HEK293T (cell line): ENCODE measurements at places on chromosomes 16 and 17.

DNA sequence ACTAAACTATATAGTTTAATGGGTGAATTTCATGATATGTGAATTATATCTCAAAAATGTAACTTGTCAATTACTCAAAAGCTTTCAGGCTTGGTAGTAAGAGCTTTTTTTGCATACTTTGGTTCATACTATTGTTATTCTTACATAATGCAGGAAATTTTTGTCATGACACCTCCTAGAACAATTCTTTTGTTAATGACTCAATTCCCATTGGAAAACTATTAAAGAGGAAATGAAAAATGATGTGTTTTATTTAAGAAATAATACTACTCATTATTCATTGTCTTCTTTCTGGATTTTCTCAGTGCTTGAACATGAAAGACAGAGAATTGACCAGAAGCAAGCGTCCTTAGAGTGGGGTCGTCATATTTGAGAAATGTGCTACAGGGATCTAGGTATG lies 196.4 kb upstream of the KCNJ16 start:
- DNase-seq, result no peak

GRCh38 chr17:79008666-79009387 lies 737 bp downstream of the CANT1 start:
- DNase-seq, result no peak

- no peak for DNase-seq
Observed at GRCh38 chr17:40331743-40332641, 23.0 kb downstream of the RARA start.

DNA sequence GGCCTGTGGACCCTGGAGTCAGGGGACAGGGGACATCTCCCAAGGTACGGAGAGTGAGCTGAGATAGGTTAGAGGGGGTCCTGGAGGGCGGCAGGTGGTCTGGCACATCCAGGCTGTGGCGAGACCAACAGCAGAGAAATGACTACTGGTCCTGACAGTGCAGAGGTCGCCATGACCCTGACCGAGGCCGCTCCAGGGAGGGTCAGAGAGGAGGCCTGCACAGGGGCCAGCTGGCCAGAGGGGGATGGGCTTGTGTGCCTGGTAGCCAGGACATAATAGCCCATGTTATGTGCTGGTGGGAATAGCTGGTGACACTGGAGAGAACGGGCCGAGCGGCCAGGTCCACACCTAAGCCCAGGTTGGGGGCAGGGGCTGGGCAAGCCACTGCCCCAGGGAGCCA lies 40.6 kb upstream of the ZC3H18 start:
- no peak for DNase-seq

DNA sequence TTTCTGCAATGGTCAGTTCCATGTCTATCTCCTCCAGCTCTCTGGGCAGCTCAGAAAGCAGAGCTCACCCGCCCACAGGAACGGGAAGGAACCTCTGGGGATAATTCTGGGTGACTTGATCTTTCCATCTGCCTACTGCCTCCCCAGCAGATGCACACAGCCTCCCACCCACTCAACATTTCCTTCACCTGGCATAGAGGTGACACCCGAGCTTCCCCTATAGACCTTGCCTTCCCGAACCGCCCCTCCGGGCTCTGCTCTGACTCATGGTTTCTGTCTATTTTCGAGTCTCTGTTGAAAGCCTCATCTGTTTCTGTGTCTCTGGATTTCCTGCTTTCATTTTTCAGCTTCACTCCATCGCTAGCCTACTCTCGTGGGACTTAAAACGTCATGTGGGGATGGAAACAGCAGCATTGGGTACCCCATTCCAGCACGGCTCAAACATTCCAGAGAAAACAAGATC lies 11.4 kb downstream of the GGA3 start:
- DNase-seq, result no peak

DNA sequence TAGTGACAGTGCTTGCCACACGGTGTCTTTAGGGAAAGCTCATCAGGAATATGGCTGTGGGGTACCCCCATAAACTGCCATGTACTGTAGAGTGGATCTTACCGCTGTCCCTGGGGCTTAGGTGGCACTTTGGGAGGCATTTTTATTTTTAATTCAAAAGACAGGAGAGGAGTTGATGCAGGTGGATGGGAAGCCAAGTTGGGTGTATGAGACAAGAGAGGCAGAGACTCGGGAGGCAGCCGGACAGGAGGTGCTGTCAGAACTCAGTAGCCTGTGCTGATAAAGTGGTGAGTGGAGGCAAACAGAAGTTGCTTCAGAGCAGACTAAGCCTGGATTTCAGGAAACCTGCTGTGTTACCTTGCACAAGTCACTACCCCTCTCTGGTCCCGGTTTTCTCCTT lies 185.9 kb downstream of the TMEM132E start:
- DNase-seq, result no peak

DNA sequence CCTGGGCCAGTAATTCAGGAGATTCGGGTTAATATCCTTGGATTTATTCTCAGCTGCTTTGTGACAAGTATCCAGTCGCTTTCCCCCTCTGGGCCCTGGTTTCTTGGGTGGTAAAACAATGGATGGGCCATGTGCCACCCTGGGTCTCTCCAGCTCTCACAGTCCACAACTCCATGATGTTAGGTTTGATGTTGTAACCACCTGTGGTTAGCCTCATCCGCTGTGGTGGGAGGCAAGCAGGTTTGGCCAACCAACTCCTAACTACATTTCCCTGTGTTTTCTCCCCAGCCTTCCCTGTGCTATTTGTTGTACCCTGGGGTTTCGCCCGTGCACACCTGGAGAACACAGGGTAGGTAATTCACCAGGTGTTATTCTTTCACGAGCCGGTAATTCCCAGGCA lies 35.1 kb downstream of the GLP2R start:
- DNase-seq, result no peak

GRCh38 chr16:72942021-72942420 lies 105.9 kb downstream of the ZFHX3 start:
- DNase-seq, result no peak

GRCh38 chr17:17347234-17347955 lies 44.2 kb downstream of the NT5M start:
- DNase-seq, result no peak

DNA sequence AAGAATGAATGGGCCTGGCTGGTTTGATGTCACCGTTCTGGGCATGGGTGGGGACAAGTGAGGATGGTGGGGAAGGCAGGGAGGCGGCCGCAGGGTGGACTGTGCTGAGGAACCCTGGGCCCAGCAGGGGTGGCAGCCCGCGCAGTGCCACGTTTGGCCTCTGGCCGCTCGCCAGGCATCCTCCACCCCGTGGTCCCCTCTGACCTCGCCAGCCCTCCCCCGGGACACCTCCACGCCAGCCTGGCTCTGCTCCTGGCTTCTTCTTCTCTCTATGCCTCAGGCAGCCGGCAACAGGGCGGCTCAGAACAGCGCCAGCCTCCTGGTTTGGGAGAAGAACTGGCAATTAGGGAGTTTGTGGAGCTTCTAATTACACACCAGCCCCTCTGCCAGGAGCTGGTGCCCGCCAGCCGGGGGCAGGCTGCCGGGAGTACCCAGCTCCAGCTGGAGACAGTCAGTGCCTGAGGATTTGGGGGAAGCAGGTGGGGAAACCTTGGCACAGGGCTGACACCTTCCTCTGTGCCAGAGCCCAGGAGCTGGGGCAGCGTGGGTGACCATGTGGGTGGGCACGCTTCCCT lies 6.5 kb upstream of the SERPINF1 start:
- no peak for DNase-seq

DNA sequence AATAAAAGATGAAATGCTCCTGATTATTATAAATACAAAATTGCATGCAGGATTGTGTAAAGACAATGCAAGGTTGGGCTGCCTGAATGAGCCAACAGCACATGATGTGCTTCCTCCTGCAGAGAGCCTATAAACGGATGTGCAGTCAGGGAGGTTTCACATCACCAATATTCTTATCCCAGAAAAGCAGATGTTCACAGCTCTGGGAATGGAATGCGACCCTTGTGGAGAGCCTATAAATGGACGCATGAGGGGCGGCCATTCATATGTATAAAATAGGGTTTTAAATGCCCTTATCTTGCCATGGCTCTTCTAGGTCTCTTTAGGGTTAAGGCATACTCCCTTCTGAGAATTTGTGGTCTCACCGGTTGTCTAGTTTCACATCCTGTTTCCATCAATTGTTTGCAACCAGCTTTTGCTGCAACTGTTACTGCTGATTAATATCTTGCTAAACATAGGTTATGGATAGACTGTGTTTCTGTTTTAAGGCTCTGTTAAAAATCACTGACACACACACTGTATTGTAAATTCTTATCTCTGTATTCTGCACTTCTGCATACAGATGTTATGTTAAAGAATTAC lies 31.9 kb downstream of the SLFN11 start:
- DNase-seq, result no peak

DNA sequence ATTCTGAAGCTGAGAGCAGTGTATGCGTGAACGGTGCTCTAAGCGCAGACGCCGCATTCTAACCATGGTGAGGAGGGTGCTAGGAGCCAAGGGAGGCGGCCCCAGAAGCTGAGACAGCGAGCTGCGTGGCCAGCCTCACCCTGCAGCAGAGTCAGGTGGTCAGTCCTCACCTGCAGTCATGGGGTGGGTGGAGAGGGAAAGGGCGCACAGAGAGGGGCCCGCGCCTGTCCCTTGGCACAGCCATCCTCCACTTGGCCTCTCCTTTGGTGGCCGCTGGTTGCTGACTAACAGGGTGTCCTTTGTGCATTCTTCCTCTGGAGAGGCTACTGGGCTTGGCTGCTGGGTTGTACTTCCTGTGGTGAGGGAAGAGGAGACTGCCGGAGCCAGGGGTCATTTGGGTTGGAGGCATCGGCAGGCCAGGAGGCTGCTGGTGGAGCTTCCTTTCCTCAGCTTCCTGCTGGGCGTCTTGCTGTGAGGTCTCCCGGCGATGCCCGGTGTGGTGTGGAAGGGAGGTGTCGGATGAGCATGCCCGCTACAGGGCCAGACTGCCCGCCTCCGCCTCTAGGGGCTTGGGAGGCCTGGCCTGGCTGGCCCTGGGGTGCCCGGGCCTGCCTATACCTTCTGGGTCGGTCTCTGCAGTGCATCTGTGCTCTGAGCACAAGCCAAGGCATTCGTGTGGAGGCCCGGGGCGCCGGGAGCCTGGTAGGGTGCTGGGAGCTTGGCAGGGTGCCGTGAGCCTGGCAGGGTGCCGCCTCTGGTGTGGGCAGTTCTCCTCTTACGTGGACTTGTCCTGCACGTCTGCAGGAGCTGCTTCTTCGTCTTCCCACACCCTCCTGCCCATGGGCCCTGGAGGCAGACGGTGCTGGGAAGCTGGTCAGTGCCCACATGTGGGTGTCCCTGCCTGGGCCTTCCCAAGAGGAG lies 17.4 kb downstream of the RNF213 start:
- DNase-seq, result no peak

DNA sequence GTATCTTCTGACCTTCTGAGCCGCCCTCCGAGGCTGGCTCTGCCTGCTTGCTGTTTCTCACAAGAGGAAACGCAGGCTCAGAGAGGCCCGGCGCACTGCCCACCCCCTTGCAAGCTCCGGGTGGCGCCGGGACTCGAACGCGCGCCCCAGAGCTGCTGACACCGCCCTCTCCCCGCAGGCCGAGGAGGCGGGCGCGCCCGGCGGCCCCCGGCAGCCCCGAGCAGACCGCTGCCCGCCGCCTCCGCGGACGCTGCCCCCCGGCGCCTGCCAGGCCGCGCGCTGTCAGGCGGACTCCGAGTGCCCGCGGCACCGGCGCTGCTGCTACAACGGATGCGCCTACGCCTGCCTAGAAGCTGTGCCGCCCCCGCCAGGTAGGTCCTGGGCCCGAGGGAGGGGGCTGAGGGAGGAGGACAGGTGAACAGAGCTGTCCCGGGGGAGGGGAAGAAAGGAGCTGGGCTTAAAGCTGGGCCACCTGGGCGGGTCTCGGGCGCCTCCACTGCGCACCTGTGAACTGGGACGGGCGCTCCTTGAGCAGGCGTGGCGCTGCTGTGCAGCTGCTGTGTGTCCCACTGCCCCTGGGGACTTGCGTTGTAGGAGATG lies 18.2 kb downstream of the WFDC1 start:
- no peak for DNase-seq

DNA sequence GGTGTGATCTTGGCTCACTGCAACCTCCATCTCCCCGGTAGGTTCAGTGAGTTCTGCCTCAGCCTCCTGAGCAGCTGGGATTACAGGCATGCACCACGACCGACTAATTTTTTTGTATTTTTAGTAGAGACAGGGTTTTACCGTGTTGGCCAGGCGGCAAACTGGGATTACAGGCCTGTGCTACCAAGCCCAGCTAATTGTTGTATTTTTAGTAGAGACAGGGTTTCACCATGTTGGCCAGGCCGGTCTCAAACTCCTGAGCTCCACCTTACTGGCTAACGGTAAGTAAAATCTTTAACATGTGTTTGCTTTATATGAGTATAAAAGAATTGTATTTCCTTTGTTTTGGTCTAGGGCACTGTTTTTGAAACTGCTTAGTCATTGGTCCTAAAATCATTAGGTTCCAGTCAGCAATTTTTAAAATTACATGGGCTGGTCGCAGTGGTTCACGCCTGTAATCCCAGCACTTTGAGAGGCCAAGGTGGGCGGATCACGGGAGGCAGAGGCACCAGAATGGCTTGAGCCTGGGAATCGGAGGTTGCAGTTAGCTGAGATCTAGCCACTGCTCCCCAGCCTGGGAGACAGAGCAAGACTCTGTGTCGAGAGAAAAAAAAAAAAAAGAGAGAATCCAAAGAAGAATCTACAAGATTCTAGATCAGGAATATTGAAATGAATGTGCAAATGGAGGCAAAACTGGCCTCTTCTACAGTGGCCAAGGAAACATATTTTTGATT lies 3.6 kb downstream of the FLYWCH1 start:
- no peak for DNase-seq

DNA sequence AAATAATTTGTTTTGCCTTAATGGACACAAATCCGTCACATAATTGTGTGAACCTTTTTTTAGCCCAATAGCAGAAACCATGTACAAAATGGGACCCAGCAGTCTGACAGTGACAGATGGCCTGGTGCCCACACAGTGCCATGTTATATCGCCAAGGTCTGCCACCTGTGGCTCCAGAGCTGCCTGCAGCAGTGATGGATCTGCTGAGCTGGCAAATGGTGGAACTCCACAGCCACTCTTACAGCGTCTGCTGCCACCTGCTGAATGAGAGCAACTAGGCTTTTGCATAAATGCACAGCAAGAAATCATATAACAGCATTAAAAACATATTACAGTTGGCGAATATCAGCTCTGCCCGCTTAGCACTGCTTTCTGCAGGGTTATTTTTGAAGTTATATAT lies 59.4 kb downstream of the NUP93 start:
- peak; percentile 28 for DNase-seq

GRCh38 chr17:59853168-59853918 lies 39.4 kb downstream of the TUBD1 start:
- peak; percentile 42 for DNase-seq
